ENCODE measurements at places on chromosomes 6 and 20.
A peak's percentile ranks its signal among the peaks of the same experiment; 100 is the strongest.

DNA sequence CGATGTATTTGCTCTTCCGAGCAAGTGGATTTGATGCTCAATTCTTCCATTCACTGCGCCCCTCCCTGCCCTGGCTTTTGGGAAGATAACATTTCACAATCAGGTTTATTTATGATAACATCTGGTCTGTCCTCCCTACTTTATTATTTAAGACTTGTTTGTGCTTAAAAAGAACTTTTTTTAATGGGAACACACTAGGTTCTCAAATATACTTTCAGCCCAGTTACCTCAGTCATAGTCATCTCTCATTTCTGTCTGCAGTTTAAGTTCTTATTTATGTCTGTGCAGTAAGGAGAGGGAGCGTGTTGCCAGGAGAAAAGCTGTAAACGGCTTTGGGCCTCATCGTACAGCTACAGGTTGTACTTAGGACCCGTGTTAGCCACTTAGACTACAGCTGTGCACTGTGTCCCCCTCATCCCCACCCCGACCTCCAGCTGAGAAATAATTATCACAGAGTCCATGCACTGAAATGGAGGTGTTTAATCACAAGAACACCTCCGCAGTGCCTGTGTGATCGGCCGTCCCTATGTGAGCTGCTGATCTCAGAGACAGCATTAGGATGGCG is 99.3 kb downstream of the RPP40 start:
- no peak for DNase-seq

DNA sequence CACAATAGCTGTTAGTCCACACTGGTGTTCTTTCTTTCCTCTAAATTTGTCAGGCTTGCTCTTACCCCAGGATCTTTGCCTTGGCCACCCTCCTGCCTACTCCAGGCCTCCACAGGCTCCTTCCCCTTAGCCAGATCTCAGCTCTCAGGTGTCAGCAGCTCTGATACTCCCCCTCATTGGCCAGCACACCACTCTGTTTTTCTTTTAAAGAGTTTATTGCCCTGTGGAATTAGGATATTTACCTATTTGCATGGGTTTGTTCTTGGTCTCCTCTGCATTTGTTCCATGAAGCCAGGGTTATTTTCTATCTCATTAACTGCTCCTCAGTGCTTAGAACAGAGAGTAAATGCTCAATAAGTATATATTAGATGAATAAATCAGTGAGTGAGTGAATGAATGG is 36.8 kb downstream of the GCNT2 start:
- no peak for DNase-seq

- no peak for DNase-seq
These were observed 24.7 kb downstream of the PACSIN1 start for GRCh38 chr6:34490390-34491090.

DNA sequence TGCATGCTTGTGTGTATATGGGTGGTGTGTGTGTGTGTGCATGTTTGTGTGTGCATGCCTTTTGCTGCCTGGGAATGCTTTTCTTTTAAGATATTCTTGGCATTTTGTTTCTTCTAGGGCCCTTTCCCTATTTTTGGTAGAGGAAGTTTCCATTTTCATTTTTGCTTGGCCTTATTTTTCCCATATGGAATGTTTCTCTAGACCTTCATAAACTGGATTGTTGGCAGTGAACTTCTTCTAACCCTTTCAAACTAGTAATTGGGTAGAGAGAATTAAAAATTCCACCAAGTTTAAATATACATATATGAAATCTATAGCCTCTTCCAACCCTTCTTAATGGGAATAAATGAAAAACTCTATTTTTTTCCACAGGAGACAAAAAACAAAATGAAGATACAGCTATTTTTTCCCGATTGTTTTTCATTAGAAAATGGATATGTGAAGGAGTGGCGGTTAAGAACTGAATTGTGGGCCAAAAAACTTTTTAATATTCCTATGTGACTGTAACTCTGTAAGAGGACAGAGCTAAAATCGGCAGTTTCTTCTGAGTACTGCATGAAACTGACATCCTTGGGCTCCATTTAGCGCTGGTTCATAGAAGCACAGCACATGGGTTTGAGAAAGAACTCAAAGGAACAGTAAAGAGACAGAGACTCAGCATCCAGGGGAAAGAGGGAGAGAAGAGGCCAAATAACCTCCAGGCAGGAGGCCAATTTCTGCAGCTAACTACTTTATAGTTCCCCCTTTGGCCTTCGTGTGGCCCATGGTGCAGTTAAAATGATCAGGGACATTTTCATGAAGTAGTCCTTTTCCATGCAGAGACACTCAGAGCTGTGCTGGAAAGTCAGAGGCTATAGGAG is 102.1 kb downstream of the TMEM170B start:
- no peak for DNase-seq

GRCh38 chr6:39836606-39837005 is 44.4 kb downstream of the DAAM2 start:
- no peak for DNase-seq

- no peak for DNase-seq
These were observed 43.4 kb downstream of the RALY start for GRCh38 chr20:34037121-34037520.

- peak; percentile 96 for DNase-seq
These were observed 62.7 kb upstream of the SULF2 start for GRCh38 chr20:47847884-47848485.

GRCh38 chr20:62367136-62367632 is at the start of gene LAMA5:
TSS of gene LAMA5 (minus strand) at chr20:62367312. CDS start at chr20:62367245, 67 bp downstream.
- no peak for DNase-seq

- no peak for DNase-seq
These were observed 303.6 kb upstream of the SLC35B3 start for GRCh38 chr6:8738951-8739350.

DNA sequence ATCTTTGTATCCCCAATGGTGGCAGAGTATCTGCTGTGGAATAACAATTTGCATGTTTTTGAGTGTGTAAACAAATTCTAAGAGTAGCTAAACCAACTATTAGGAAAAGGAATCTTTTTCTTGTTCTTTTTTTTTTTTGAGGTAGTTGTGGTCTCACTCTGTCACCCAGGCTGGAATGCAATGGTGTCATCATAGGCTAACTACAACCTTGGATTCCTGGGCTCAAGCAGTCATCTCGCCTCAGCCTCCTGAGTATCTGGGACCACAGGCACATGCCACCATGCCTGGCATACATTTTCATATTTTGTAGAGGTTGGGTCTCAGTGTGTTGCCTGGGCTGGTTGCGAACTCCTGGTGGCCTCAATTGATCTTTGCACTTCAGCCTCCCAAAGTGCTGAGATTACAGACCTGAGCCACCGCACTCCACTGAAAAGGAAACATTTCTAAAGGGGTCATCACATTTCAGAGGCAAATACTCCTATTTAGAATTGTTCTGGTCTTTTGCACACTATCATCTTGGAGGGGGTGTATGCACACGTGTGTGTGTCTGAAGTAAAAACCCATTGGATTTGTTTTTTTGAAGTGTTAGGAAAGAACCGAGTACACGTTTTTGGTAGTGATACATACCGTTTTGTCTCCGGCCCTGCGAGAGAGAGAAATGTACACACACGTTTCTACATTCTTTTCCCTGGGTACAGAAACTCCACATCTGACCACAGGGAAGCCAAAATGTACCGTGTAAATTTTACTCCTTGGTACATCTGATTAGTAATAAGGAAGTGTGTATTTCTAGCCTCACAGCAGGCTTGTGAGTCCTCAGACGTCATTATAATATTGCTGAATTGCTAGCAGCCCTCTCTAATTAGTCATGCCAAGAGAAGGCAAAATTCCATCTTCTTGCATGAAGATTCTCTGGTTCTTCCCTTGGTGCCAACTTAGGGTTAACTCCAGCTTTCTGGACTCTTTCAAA is 183.6 kb downstream of the JARID2 start:
- no peak for DNase-seq

GRCh38 chr20:47606414-47606982 is 104.8 kb downstream of the NCOA3 start:
- DNase-seq, result no peak

DNA sequence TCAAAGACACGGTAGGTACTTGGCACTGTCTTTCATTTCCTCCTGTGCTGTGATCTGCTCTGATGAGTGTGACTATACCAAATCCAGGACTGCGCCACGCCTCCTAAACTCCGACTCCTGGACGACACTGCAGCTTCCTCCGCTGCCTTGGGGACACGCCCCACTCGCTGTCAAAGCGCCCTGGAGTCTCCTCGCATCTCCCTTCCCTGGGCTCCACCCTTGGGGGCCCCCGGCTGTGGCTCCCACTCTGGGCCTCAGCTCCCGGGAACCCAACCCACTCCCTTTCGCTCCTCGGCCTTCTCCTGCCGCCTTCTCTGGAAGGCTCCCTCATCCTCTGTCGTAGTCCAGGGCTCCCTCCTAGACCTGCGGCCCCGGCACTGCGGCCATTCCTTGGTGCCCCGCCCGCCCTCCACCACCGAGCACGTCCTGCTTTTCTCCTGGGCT is 61.2 kb downstream of the RSPH3 start:
- DNase-seq, result no peak

GRCh38 chr6:55818482-55818881 is 56.9 kb downstream of the BMP5 start:
- no peak for DNase-seq

DNA sequence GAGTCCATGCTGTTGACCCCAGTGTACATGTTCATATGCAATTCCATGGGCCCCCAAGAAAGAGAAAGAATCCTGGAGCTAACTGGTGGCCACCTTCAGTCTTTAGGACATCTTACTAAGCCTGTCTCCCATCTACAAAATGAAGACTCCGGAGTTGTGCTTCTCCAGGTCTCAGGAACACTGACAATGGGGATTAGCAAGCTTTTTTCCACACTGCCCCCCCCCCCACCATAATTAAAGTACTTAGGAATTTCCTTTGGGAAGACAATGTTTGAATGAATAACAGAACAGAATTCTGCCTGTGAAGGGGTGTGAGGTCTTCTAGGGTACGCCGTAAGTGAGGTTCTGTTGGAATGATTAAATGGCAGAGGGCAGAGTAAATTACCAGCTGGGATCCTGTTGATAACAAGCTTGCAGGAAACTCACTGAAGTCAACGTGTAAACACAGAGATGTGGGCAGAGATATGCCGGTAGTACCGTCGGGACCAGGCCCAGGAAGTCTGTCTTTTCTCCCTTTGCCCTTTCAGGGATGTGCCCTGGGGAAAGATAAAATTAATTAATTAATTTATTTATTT is 63.1 kb downstream of the ANKRD6 start:
- no peak for DNase-seq

DNA sequence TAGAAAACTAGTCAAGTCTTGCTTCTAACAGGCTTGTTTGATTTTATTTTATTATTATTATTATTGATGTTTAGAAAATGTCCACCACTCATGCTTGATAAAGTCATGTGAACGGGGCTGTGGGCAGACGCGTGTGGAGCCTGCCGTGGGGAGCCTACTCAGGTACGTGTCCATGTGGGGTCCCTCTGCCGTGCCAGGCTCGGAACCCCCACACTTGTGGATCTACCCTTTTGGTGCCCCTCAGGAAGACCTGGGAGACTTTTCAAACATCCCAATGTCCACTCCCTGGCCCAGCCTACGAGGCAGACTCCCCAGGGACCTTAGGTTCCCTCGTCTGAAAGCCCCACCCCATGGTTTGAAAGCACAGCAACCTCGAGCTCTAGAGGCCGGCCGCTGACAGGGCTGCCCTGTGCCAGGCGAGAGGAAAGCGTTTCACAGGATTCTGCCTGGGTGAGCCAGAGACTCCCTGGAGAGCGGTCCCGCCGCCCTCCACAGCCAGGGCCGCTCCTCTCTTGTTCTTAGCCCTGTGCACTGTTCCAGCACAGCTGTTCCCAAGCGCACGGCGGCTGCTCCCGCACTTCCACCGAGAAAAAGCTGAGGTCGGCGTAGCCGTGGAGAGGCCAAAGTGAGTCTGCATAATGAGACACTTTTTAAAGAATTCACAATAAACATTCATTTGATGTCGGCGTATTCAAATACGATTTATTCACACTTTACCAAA is 249.7 kb downstream of the TTLL2 start:
- no peak for DNase-seq

DNA sequence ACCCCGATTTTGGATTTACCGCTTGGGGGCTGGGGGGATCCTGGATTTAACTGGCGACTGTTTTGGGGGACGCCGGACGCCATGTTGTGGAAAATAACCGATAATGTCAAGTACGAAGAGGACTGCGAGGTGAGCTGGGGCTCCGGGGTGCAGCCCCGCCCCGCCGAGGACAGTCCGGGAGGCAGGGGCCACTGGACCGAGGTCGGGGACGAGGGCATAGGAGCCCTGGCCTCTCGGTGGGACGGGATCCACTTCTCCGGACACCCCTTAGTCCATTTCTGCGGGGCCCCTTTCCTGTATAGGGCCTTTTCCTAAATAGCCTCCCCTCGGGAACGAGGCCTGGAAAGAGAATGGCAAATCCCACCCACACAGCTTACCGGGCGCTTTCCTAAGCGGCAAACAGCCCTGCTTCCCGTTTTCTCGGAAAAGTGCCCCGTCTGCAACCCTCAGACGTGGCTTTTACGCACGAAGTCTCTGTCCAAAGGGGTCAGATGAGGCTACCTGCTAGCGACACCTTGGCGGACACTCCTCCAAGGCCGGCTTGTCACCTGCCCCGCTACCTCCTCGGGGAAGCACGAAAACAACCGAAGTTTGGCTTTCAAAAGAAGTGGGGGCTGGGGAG is 469 bp downstream of the TFAP2C start:
- peak; percentile 40 for DNase-seq

GRCh38 chr20:50272724-50273446 is 82.3 kb downstream of the CEBPB start:
- DNase-seq, result peak; percentile 86

GRCh38 chr6:3290931-3291211 is 32.1 kb downstream of the PSMG4 start:
- no peak for DNase-seq
